ENCODE measurements at places on chromosomes 11 and 22.

DNA sequence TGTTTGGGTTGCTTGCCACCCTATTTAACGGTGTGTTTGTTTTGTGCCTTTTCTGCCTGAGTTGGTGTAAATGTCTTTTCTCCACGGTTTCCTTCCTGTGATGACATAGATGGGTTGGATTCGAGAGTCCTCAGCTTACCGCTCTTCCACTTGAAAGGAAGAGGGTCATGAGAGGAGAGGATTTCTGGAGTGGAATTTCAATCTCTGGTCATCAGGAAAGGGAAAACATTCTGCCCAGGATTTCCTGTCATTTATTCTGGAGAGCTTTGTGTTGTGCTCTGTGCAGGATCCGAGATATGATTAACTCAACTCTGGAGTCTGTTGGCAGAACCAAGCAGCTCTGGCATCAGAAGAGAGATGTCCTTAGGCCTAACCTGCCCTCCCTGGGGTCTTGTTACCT, 605.2 kb downstream of the NTM start:
- DNase-seq, result no peak

- no peak for DNase-seq
Measured at GRCh38 chr22:28105413-28105812, 186.4 kb upstream of the PITPNB start.

- no peak for DNase-seq
Measured at GRCh38 chr11:24585192-24585591, 88.3 kb downstream of the LUZP2 start.

DNA sequence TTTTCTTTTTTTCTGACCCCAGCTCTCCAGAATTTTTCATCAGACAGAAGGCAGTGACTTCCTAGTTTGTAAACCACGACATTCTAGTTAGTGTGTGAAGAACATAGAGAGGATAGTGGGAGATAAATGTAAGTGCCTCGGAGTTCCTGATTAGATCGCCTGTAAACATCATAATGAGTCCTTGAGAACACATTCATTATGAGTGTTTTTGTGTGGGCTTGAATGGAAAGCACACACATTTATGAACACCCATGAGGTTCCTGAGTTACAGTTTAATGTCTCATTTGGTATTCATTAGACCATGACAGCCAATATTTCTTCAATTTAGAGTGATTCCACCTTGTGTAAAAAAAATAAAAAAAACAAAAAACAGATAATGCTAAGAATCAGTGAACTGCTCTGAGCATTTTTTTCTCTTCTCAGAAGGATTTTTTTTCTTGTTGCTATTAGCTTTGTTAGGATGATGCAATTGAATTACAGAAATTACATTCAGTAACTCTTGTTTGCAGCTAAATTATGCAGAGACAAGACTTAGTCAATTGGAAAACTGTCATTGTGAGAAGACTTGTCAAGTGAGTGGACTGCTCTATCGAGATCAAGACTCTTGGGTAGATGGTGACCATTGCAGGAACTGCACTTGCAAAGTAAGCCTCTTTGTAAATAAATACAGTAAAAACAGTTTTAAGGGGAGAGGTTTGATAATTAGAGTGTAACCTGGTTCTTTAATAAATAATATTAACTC, 257.6 kb downstream of the NELL1 start:
- no peak for DNase-seq

DNA sequence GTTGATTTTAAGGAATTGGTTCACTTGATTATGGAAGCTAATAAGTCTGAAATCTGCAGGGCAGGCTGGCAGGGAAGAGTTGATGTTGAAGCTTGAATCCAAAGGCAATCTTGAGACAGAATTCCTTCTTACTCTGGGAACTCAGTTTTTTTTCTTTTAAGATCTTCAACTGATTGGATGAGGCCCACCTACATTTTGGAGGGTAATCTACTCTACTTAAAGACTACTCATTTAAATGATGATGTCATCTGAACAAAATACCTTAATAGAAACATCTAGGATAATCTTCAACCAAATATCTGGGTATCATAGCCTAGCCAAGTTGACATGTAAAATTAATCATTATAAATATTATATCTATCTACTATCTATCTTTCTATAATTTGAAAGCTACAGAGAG, 163.2 kb downstream of the PGR start:
- DNase-seq, result no peak

DNA sequence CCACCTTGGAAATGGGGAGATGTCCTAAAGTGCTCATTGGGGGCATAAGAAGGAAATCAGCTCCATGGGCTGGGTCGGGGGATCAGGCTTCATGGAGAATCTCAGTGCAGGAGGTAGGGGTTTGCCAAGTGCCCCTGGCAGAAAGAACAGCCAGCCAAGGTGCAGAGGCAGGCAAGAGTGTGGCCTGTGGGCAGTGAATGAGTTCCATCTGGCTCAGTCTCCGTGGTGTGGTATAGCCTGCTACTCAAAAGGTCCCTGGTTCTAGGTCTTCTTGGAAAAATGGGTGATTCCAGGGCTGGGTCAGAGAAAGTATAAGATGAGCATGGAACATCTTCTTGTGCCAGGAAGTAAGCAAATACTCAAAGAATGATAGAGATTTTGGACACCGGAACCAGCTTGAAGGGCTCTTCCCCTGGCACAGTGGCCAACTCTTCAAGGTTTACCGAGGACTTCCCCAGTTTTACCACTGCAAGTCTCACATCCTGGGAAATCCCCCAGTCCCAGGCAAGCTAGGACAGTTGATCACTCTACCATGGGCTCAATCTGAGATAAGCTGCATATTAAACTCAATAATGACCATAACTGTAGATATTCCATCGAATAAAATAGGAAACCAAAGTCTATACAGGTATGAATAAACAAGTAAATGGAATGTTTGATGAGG, 10.6 kb upstream of the ARAP1 start:
- peak; percentile 37 for DNase-seq

Measured in activated CD4-positive, alpha-beta T cell treated with anti-CD3 and anti-CD28 coated beads, Interleukin-2, amount 50 U/mL, for 16 hours (primary cell).